ENCODE measurements at places on chromosomes 4 and X.

DNA sequence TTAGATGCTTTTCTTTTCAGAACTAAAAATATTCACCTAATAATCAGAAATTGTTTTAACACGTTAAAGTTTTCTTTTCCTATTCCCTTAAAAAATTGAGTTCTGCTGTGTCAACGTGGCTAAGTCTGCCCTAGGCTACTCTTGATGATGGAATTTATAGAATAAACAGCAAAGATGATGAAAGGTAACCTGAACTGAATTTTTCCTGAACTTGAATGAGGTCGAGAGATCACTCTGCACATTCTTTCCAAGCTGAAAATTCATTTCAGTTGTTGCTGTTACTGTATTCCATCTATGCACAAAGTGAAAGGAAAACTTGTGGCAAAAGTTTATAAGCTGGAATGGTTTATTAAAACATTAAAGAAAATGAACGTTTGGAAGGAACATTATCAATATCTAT is 245.9 kb upstream of the GIMD1 start:
- no peak for DNase-seq

DNA sequence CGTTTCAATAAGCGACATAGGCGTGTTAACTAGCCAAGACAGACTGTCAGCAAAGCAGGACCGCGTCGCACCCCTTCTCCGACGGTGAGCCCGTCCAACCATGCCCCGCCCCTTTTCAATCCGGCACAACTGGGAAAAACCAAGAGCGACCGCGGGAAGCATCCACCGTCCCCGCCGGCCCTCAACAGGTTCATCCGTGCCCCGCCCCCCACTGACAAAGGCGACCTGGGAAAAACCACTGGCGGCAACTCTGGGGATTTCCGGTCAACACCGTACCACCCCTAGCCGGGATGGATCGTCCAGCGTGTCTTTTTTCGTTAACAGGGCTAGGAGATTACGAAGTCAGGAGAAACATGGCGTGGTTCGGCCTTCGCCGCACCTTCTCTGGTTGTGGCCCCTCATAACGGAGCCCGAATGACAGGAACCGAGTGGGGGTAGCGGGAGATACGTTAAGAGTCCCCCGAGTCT is 377 bp downstream of the TIMM17B start:
- no peak for DNase-seq

DNA sequence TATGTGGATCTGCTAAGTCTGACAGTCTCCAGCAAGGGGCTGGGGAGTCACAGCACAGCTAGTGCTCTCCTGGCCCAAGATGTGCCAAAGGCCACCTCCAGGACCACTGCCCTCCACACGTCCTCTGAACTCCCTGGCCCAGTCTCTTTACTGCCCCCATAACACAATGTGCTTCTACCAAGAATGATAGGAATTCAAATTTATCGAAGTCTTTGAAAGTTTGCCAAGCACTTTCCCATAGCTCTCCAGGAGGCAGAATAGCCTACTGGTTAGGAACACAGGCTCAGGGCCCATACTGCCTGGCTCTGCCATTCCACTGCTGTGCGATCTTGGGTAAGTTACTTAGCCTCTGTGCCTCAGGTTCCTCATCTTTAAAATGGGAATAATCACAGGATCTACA is 86.7 kb downstream of the NHSL2 start:
- no peak for DNase-seq

DNA sequence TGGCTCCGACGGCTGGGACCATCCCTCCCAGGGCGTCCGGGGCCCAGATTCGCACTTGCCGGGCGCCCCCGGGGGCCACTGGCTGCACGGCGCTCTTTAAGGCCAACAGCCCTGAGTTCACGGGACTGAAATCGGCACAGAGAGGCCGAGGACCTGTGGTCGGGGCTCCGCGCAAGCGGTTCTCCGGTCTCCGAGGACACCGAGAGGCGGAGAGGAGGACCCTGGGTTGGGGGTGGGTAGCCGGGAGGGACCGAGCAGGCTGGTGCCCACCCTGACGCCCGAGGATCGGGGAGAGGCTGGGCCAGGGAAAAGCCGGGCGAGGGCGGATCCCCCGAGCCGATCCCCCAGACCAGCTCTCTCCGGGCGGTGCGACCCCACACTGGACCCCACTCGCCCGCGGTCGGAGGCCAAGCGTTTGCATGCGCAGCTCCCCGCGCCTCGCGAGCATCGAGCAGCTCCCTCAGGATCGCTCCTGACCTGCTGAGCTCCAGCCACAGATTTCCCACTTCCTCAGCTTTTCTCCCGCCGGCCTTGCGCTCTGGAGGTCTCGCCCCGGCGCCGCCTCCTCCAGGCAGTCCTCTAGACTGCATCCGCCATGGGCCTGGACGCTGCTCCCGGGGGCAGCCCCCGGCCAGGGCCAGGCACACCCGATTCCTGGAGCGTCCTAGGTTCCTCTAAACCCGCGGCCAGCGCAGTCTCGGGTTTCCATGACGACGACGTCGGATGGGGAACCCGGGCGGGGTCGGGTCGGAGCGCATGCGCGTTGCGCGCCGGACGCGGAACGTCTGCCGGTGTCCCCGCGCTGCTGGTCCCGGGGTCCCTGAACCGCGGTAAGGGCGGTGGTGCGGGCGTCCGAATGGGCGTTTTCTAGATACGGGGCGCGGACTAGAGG is 17.6 kb upstream of the NAT8L start:
- DNase-seq: peak; percentile 68

GRCh38 chrX:39678914-39679313 is 418.8 kb downstream of the BCOR start:
- DNase-seq: no peak

All from activated CD8-positive, alpha-beta memory T cell treated with anti-CD3 and anti-CD28 coated beads for 48 hours (primary cell).